ENCODE measurements at places on chromosomes 4 and X.
A peak's percentile ranks its signal among the peaks of the same experiment; 100 is the strongest.

DNA sequence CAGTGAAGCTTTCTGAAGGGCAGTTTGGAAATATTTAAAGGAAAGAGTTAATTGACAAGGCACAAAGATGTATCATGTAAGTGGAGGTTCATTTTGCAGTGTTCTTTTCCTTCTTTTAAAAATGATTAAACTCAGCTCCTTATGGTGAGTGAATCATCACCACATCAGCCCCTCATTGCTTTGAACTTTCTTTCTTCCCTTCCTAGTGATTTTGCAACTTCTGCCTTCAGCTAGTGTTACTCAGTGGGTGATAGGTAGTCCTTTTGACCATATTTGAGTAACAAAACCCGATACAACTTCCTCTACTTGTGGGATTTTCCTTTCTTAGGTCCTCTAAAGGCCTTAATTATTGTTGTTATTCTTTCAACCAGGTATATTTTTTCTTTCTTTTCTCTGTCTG, 8.2 kb downstream of the ZCCHC4 start:
- no peak for DNase-seq

GRCh38 chr4:106364282-106364681, 4.3 kb downstream of the GIMD1 start:
- DNase-seq = no peak

DNA sequence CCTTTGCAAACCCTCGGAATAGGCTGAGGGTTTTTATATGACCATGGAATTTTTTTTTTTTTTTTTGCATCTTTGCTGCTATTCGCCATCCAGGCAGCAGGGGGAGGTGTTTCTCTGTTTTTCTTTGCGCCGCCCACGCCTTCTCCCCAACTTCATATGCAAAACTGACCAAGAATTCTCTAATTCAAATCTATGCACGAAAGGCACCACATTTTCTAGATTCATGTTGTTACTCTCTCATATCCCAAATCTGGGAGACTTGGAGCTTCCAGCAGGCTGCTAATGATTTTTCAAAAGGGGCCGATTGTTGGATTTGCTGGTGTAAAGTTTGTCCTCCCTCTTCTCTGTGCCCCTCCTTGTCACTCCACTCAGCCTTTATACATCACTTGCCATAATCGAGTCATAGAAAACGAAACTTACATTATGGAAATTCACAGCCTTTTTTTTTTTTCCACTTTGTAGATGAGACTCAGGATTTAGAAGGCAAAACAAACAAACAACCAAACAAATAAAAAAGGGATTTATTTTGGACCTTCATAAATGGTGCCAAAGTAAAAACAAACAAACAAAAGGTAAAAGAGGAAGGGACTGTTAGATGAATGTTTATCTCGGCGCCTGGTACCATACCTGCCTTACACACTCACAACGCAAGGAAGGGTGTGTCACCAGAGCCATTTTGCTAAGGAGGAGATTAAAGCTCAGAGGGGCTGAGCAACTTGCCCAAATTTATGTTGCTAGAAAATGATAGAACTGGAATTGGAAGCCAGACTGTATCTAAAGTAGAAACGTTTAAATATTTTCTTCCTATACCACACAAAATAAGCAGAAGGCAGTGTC, 29.3 kb upstream of the BOD1L1 start:
- DNase-seq = no peak

DNA sequence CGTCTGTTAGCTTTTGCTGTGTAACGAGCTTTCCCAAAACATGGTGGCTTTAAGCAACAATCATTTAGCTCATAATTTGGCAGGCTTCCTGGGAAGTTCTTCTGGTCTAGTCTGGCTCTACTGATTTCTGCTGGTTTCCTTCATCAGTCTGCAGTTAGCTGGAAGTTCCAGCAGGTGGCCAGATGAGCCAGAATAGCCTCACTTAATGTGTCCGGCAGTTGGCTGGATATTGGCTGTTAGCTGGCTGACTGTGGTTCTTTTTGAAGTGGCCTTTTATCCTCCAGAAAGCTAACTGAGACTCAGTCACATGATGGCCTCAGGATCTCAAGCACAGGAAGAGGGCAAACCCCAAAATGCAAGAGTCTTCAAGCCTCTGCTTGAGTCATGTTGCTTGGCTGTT, 34.9 kb downstream of the FTHL17 start:
- peak; percentile 71 for DNase-seq

DNA sequence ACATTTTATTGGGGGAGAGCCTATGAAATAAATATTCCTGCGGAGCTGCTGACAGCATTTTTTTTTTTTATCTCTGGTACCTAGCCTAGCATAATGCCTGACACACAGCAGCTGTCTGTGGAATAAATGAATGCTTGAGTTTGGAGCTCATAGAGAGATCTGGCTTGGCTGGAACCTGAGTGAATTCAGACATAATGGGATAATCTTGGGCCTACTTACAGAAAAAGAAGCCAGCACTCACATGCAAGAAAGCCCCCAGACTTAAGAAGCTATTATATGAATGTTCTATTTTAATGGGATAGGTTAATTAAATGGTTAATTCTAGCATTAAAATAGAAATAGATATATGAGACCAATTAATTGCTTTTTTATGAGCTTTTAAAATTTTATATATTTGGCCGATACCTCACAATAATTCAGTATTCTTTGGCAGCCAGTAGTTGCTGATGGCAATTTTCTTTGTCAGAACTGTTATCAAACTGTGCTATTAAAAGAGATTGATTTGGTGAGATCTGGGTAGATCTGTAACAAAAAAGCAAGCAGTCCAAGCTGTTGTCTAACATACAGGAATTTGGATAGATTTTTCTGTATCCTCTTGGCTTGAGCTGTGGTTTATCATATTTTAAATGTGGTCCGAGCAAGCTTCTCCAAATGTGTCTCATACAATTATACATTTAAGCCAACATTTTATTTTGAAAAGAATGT, 654.2 kb downstream of the PCDH7 start:
- no peak for DNase-seq

- DNase-seq = no peak
These were observed 292.9 kb downstream of the SPIN4 start for GRCh38 chrX:63058204-63058603.

DNA sequence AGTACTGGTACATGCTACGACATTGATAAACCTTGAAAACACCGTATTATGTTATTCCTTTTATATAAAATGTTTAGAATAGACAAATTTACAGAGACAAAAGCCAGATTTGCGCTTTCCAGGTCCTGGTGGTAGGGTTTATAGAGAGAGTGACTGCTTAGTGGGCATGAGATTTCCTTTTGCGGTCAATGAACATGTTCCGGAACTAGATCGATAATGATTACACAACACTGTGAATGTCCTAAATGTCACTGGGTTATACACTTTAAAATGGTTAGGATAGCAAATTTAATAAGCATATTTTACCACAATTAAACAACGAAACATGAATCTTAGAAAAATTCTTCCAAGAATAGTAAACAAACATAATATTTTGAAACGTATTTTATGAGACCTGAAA, 77.3 kb downstream of the MAGEA10 start:
- DNase-seq = no peak

DNA sequence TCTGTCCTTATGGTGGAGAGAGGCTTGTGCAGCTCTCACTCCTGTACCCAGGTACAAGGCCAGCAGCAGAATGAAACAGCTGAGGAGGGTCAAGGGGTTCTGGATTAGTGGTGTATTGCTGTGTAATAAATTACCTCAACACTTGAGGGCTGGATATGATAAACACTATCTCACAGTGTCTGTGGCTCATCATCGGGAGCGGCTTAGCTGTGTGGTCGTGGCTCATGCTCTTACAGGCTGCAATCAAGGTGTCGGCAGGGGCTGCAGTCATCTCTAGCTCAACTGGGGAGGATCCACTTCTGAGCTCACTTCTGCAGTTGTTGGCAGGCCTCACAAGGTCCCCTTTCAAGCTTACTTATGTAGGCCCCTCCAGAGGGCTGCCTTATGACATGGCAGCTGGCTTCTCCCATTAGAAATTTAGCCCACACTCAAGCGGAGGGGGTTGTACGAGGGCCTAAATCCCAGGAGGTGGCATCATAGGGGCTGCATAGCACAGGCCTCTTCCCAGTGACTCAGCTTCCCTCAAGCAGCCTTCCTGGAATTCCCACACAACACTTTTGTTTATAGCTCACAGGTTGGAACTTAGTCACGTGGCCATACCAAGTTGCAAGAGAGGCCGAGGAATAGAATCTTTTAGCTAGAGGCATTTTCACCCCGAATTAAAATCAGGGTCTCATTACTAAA, 148.2 kb upstream of the RPS6KA3 start:
- peak; percentile 65 for DNase-seq

Measured in islet precursor cell (in vitro differentiated cells).